ENCODE measurements at places on chromosomes 1 and 21.

DNA sequence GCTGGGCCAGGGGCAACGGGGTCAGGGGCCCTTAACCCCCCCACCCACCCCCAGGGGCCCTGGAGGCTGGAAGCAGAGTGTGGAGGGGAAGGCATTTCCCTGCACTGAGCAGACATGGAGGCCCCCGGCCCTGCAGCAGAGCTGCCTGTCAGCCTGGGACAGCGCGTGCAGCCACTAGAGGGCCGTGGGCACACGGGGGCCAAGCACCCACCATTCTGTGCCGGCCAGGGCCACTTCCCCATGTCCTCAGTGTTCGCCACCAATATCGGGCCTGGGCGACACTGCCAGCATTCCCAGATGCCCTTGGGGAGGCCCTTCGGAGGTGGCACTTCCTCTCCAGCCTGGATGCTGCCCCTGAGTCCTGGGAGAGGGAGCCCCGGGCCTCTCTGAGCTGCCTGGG lies 23.2 kb upstream of the ARHGEF16 start:
- DNase-seq, result peak; percentile 69

DNA sequence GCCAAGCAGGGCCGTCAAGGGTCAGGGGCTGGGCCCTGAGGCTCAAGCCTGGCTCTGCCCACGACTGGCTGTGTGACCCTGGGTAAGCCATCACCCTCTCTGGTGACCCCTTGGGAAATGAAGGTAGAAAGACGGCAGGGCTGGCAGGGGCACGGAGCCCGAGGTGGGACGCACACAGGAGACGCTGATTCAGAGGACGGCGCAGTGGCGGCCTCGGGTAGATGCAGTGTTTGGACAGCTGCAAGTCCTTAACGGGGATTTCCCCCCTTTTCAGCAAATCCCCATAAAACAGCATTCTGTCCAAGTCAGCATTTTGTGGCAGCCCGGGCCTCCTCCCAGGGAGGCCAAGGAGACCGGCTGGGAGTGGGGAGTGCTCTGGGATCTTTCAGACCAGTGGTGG lies 16.7 kb downstream of the COL8A2 start:
- DNase-seq, result no peak

DNA sequence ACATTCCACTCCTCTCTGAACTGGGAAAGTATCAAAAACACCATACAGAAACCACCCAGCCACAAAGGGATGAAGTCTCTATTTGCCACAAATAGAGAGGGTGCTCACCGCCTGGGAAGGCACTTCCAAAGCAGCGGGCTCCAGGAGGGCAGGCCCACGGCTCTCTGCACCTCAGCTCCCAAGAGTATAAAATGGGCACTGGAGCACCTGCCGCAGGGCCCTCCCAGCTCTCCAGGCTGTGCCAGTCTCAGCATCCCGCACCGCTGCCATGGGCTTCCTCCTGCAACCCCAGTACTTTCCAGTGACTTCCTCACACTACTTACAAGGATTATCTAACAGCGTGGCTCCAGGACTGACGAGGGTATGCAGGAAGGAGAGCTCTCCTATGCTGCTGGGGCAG lies 14.4 kb downstream of the C2CD2 start:
- no peak for DNase-seq

- peak; percentile 32 for DNase-seq
Observed at GRCh38 chr1:215872658-215873057, 305.6 kb downstream of the KCTD3 start.

- DNase-seq, result no peak
Observed at GRCh38 chr1:92705446-92705845, 79.5 kb downstream of the EVI5 start.

DNA sequence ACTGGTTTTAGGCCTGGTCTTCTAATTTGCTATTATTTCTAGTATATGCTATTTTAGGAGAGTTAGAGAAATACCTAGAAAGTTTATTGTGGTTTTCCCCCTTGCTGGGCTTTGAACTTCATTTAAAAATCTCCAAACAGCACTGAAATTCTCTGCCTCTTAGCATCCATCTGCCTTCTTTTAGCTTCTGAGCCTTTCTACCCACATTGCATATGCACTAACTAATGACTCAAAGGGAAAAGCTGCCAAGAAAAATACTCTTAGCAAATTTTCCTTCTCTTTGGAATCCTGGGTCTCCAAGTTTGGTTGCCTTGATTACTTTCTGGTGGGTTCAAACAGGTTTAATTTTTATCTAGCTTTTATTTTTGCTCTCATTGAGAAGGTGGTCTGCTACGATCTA lies 408.4 kb upstream of the PTBP2 start:
- no peak for DNase-seq

- DNase-seq, result no peak
Observed at GRCh38 chr1:240210026-240210425, 118.3 kb downstream of the FMN2 start.

DNA sequence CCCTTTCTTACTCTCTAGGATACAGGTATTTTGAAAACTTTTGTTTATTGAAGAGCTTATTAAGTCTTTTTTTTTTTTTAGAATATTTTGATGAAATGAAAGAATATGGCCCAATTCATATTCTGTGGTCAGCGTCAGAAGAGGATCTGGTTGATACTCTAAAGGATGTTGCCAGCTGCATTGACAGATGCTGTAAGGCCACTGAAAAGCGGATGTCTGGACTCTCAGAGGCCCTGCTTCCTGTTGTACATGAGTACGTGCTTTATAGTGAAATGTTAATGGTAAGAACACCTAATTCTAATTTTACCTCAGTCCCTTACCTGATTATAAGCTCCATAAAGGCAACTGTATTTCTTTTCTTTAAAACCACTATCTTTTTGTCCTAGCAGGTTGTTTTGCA lies 37.1 kb downstream of the SNX7 start:
- no peak for DNase-seq

GRCh38 chr1:232369451-232370296 lies 260.3 kb downstream of the SIPA1L2 start:
- no peak for DNase-seq

DNA sequence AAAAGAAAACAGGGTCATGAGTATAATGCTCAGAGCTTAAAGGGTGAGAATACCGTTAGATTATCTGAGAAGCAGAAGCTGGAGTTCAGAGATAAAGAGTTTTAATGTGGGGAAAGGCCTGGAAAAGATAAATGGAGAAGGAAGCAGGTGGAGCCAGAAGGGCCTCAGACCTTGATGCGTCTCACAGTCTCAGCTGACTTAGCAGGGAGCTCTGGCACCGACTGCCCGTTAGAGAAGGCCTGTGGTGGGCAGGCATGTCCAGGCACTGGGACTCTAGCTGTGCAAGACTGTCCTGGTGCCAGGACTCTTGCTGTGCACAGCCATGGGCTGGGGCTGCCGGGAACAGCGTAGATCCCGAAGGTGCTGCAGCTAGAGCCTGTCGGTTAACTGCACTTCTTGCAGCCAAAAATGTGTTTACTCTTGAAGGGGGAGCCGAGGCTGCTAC lies 3.8 kb upstream of the SLAMF9 start:
- DNase-seq, result peak; percentile 17

DNA sequence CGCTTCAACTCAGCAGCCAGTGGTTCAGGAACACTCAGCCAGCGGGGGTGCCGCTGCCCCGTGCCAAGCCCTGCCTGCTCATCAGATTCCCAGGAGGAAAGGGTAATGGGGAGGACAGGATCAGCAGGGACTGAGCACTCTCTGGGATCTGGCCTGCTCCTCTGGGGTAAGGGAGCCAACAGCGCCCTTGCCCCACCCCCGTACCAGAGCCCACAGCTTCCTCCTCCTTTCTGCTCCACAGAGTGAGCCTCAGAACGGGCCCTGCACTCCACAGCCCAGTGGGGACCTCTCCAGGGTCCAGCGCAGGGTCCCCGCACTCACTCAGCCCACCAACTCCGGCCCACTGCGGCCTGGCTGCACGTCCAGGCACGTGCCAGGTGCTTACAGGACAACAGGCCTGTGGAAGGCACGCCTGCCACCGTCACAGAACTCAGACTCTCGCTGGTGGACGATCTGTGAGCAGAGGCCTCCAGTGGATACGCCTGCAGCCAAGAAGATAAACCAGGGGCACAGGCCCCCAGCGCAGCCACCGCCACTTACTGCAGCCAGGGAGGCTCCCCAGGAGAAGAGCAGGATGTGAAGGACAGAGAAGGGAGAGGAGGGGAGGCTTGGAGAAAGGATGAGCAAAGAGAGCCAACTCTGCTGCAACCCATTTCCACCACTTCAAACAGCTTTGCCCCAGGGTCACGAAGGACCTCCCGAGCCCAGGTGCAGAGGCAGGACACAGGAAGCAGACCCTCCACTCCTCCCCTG lies 2.1 kb downstream of the MEGF6 start:
- DNase-seq, result no peak

GRCh38 chr1:26692793-26693490 lies 2.9 kb upstream of the ARID1A start:
- DNase-seq, result peak; percentile 97

DNA sequence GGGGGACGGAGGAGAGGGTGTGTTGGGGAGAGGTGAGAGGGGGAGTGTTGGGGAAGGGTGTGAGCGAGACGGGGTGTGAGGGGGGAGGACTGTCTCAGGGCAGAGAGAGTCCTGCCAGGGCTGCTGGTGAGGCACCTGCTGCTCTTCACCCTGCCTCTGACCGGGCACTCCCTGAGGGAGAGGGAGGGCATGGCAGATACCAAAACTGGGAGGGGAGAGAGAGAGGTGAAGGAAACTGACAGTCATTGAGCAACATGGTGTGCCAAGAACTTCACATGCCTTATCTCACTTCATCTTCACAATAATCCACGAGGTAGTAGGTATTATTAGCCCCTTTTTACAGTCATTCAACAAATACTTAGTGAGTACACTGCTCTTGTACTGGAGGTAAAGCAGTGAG lies 61.3 kb upstream of the ARTN start:
- DNase-seq, result no peak

- no peak for DNase-seq
Observed at GRCh38 chr1:230249695-230250480, 176.2 kb downstream of the PGBD5 start.

GRCh38 chr1:154607106-154607608 lies 829 bp downstream of the ADAR start:
- no peak for DNase-seq

DNA sequence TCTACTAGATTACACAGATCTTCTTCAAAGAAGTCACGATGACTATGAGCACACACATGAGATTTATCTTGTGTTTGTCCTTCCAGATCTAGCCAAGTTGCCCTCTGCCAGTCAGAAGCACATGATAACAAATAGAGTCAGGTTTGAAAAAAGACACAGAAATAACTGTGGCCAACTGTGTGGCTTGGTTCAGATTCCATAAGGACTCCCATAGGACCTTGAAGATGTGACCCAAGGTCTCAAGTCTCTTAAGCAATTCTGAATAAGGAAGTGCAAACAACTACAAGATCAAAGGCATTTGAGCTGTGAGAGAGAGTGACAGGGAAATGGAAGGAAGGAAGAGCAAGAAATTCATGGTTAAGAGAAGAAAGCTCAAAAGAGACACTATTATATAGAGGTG lies 194.0 kb downstream of the PLPP3 start:
- DNase-seq, result no peak

DNA sequence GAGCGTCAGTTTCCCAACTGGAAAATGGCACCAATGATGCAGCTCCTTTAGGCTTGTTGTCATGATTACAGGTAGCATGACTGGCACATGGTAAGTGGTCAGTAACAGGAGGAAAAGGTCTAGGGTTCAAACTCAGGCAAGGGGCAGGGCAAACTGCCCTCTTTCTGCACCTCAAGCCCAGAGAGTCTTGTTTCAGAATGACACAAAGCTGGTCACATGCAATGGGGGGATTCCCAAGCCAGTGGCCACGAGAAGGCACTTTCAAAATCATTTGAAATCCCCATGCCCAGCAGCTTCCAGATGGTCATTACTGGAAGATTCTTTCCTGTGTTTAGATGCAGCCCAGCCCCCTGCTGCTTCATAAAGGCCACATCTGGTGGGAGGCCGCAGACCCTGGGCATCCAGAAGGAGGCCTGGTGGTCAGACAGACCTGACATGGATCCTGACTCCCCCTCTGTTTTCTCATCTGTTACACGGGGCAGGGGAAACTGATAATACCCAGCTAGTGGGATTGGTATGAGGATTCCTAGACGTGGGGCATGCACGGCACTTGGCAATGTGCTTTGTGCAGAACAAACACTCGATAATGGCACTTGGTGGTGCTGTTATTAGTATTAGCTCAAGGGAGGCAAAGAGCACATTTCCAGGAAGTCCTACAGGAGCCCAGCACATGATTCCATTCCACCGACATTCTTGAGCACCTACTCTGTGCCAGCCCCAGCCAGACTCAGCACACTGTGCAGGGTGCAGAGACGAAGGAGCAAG lies 6.9 kb upstream of the PLA2G2D start:
- DNase-seq, result no peak
